ENCODE measurements at places on chromosomes 12 and 14.

DNA sequence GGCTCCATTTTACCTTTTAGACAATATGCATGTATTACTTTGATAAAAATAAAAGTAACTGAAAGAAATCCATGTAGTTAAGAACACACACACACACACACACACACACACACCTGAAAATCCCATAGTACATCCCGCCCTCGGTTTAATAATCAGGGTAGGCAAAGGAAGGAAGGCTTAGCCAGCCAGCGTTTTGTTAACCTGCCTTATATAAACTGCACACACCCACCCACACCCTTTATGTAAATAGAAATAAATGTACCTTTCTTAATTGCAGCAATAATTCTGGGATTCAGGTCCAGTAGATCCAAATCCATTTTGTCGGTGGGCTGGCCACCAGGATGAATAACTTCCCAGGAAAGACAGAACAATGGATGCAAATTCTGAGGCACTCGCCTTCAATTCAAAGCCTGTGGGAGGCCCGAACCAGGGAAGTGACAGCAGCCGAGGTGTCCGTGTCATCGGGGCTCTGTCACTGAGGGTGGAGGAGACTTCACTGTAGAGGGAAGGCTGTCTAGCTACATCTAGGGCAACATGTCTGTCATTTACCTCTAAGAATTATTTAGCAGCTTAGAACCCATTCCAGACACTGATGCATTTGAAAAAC lies 4.4 kb downstream of the XRCC3 start:
- DNase-seq: no peak

GRCh38 chr12:93594766-93595311 lies 22.4 kb downstream of the SOCS2 start:
- DNase-seq: no peak

DNA sequence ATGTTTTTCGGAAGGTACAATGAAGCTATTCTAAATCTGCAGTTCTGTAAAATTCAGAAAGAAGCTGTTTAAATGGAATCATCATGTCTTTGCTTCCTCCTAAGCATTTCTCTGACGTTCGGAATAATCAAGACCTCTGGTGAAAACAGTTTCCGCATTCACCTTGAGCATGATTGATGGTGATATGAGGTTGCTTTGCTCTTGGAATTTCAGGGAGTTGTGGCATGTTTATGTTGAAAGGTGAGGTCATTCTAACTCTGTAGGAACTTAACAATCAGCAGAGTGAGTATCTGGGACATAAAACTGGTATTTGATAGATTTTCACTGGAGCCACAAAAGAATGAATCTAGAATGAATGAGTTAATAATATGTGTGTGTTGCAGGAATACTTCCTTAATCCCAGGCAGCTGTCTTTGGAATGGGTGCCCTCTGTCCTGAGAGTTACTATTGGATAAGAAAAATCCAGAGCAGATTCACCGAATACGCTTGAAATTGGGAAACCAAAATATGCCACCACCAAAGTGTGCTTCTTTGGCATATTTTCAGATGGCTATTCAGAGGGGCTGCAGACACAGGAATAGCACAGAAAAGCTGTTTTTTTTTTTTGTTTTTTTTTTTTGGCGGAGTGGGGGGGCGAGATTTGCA lies 599.1 kb downstream of the CCER1 start:
- DNase-seq: no peak

DNA sequence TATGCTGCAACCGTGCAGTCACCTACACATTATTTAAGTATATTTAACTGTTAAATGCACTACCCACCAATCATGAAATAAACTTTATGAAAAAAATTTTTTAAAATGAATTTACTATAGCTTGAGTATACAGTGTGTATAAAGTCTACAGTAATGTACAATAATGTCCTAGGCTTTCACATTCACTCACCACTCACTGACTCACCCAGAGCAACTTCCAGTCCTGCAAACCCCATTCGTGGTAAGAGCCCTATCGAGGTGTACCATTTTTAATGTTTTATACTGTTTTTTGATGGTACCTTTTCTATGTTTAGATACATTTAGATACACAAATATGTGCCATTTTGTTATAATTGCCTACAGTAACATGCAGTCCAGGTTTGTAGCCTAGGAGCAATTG lies 48.1 kb downstream of the KLRG1 start:
- no peak for DNase-seq

DNA sequence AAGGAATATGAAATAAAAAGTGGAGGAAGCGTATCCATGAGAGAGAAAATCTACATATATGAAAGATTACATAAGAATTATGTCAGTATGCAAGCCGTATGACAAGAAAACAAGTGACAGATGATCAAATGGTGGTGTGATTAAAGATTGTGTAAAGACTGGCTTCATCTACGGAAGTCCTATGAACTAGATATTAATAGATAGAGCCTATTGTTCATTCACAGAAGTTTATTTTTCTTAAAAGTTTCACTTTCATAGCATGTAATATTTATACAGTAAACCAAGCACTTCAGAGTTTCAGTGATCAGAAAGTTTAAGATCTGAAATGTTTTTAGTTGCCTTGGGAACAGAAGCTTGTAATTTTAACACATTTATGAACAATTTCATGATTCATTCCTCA lies 84.5 kb downstream of the VRK1 start:
- DNase-seq: no peak

GRCh38 chr14:73777420-73777819 lies 63.2 kb upstream of the PNMA1 start:
- DNase-seq: no peak

DNA sequence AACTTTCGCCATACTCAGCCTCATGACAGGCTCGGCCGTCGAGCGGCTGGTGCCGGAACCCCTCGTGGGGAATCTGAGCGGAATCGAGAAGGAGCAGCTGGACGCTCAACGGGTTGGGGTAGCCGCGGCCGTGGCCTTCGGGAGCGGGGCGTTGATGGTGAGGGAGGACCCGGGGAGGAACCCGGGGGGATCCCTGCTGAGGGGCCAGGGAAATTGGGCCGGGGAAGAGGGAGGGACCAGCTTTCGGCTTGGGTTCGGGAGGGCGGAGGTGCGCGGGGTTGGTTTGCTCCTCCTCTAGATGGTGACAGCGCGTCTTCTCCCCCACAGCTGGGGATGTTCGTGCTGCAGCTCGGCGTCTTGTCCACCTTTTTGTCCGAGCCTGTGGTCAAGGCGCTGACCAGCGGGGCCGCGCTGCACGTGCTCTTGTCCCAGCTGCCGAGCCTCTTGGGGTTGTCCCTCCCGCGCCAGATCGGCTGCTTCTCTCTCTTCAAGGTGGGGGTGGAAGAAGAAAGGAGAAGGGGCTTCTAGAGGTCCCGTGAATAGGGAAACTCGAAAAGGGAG lies 9.8 kb downstream of the ARHGEF25 start:
- DNase-seq: no peak

DNA sequence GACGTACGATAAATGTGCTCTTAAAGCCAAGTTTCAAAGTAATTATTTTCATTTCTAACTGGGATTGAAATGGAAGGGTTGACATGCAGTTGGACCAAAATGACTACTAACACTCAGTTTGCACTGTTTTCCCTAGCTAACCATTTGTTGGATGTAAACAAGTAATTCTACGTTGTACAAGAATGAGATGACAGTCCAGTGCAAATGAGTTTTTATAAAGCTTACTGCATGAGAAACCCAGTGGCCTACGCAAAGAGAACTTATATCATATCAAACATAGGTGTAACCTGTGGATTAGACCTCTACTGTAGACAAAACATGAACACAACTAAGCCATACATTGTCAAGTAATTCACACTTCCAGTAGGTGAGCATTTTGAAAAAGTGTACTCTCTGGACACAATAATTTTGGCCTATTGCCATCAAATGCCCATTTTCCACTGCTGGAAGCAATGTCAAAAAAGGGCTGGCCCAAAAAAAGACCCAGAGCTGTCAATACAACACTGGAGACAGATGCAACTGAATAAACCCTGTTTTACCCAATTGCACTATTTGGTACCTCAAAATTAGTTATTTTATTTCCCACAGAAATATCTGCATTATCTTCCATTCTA lies 12.8 kb downstream of the SLC38A2 start:
- no peak for DNase-seq

DNA sequence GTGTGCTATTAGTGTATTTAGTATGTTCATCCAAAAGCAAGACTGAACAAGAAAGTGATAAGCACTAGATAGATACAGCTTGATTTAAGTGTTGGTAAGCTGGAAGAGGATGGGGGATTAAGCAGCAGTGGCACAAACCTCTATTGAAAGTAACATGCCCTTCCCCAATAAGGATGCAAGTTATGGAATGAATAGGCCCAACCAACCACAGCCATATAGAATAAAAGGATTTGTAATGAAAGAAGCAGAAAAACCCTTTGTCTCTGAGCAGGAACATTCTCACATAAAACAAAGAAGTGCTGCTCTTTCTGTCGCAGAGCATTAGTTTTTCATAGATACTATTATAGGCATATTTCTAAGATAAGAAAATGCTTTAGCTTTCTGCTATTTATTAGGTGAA lies 310.7 kb downstream of the IPO8 start:
- DNase-seq: no peak

DNA sequence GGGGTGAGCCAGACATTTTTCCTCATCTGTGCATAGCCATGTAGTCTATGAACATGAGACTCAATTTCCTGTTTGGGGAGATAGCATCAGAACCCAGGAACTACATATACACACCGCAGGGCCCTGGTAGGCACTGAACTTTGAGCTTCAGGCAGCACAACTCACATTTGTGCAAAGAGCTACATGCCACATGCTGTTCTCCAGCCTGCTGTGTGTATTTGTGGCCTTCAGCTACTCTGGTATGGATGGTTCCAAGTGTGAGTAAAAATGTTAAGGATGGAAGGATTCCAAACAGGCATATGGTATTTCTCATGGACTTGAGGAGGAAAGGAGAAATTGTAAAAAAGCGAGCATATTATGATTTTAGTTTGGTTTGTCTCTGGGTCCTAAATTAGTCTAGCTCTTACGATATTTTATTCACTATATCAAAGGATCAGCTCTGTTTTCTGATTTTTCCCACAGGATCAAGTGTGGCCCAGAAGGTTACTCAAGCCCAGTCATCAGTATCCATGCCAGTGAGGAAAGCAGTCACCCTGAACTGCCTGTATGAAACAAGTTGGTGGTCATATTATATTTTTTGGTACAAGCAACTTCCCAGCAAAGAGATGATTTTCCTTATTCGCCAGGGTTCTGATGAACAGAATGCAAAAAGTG lies 422.4 kb upstream of the OR4E1 start:
- DNase-seq: no peak

All from lower leg skin (tissue), 4 donors.